ENCODE measurements at places on chromosomes 3 and 15.

GRCh38 chr3:15330031-15330596 lies 2.3 kb downstream of the SH3BP5 start:
- no peak for ATAC-seq

- no peak for ATAC-seq
These were observed 26.0 kb downstream of the CPNE4 start for GRCh38 chr3:132008837-132009236.

- no peak for ATAC-seq
These were observed 305.8 kb downstream of the ARRDC4 start for GRCh38 chr15:98266295-98266694.

GRCh38 chr15:88250826-88251225 lies 5.7 kb downstream of the NTRK3 start:
- ATAC-seq, result no peak

DNA sequence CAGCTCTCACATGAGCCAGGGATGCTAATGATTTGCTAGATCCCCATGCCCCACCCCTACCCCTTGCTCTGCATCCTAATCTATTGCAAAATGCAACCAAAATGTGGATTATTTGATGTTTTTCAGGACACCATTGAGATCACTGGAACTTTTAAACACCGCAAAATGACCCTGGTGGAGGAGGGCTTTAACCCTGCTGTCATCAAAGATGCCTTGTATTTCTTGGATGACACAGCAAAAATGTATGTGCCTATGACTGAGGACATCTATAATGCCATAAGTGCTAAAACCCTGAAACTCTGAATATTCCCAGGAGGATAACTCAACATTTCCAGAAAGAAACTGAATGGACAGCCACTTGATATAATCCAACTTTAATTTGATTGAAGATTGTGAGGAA lies 29.7 kb downstream of the HDC start:
- no peak for ATAC-seq

- no peak for ATAC-seq
These were observed 40.5 kb downstream of the ZNF106 start for GRCh38 chr15:42450425-42450790.

GRCh38 chr3:169939751-169940150 lies 26.9 kb upstream of the SEC62 start:
- ATAC-seq, result no peak

DNA sequence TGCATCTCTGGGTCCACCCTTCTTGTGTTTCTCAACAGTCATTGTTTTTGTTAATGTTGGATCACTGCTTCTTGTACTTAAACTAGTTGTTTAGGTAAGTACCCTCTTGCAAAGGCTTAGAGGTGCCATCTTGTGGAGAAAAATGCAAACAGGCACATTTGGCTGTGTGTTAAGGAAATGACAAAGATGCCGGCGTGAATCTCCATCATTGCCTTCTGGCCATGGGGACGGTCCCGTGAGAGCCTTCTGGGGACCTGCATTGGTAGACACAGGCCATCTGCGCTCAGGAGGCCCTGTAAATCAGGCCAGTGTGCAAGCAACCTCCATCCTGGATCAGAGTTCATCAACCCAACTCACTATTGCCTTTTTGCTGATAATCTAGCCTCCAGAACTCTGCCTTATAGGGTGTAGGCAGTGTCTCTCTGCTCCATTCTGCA lies 158.6 kb upstream of the NR2E3 start:
- ATAC-seq, result no peak

DNA sequence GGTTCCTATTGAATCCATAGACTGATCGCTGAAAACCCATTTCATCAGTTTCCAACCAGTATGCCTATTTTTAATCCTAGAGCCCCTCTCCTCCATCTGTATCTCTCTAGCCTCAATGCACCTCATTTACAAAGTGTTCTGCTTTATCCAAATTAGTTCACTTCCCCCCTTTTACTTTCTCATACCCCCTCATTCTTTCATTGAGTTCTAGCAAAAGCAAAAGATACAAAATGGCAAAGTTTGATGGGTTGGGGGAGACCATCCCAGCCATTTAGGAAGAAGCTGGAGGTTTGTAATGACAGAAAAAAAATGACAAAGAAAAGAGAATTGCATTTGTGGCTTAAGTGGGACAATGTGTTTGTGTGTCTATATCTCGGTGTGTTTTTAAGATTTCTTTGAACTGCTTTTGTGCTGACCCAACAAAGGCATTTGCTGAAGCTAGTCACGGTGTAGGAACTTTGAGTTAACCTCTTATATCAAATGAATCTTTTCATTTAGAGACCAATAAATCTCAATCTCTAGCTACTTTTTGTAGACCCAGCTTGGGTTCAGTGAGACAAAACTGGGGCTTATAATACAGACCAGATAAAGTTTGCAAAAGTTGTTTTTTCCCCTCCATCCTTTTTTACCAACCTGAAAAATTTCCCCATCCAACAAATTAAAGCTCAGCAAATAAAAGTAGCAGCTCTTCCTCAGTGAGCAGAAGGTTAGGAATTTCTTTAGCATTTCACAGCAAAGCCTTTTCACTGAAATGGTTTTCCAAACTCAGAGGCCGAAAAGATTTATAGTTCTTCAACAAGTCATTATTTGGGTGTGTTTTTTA lies 18.7 kb downstream of the NR2F2 start:
- no peak for ATAC-seq

GRCh38 chr3:172142051-172142863 lies 102.9 kb downstream of the FNDC3B start:
- ATAC-seq, result no peak

- no peak for ATAC-seq
These were observed 455.8 kb downstream of the GABRG3 start for GRCh38 chr15:27426805-27427204.

DNA sequence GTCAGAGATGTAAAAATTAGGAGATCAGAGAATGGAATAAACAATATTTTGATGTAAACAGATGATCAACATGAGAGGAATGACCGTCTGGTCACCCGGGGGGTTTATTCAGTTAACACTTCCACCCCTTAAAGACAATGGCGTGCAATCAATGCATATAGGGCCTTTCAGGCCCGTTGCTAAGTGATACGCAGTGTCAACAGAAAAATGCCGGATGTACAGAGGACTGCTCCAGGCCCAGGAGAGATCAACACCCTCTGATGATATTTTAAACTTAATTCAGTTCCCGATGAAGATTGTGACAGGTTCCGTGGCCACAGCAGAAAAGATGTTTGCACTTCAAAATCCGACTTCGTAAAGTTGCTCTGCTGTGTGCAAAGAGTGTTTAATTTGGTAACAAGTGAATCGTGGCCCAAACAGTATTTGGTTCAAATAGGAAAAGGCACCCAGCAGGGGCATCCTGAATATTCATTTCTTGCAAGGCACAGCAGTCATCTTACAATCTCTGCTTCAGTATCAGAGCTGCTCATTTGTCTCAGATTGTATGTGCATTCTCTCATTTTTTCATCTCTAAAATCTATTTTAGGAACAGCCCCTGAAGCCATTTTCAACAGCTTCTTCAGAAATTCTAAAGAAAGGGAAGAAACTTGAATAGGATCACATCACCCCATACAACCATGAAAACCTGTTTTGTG lies 72.6 kb downstream of the FOXB1 start:
- no peak for ATAC-seq

DNA sequence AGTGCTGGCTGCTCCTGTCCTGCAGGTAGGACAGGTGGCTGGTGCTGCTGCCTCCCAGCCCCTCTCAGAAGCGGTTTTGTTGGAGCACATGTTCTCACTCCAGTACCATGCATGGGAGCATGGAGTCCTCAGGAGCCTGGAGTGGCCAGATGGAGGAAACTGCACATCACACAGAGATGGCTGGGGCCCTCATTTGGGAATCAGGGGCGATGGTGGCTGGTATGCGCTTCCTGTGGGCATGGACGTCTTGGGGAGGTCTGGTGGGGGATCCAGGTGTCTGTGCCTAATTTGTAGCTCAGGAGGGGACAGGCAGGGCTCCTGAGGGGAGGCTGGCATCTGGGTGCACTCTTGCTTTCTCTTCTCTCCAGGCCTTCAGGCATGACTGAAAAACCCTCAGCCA lies 168.2 kb downstream of the KLF13 start:
- no peak for ATAC-seq

DNA sequence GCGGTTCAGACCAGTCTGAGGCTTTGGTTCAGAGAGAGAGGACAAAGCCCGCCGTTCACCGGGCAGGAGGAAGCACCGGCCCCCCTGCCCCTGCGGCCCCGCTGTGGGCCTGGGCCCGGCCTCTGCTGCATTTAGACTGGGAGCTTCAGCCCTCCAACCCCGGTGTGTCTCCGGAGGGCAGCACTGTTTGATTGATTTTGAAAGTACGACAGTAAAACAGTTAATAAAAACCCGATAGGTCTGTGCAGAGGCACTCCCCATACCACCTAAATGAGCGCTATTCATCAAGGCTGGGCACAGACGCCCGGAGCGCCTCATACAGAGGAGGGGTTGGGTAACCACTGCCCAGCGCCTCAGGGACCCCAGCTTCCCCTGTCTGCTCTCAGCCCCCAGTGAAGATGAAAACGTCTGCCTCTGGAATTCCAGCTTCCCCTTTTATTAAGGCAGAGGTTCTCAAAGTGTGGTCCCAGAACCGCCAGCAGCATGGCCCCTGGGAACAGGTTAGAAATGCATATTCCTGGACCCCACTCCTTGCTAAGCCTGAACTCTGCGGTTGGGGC lies 256.7 kb upstream of the TLE3 start:
- no peak for ATAC-seq

DNA sequence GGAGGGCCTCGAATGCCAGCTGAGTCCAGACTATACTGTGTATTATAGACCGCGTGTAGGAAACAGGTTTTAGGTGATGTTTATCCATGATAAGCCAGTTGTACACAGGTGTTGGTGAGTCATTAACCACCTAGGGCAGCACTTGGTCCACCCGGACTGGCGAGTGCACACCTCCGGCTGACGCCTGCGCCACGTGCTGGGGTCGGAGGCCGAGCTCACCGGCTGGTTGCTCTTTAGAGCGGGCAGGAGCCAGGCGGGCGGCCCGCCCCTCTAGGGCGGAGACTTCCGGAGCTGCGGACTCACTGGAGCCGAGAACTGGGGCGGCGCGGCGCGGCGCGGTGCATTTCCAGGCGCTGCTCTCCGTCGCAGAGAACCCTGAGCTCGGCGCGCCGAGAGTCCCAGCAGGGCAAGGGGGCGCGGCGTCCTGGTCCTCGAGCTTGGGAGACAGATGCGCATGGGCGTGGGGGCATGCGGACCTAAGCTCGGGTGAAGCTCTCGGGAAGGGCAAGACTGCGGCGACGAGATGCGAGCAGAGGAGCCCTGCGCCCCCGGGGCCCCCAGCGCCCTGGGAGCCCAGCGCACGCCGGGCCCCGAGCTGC lies at the start of gene ESYT3:
TSS of gene ESYT3 (plus strand) at position 341 of the 599 bp plus-strand sequence. CDS start at position 524, 183 bp downstream.
- peak; percentile 79 for ATAC-seq

DNA sequence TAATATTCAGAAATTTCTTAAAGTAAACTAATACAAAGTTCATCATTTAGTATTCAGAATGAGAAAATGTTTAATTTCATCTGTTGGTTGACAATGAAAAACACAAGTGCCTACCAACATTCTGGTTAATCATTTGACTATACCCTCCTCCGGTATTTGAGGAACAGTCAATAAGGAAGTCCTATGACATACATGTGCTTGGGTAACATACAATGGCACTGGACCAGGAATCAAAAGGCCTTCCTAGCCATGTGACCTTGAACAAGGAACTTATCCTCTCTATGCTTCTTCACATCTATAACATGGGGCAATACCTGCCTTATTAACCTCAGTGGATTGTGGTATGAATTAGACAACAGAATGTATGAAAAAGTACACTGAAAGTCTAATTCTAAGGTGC lies 65.8 kb downstream of the ZNF280D start:
- no peak for ATAC-seq

GRCh38 chr3:71131375-71132314 lies 451.9 kb downstream of the FOXP1 start:
- ATAC-seq, result no peak

- no peak for ATAC-seq
These were observed 5.5 kb downstream of the RHCG start for GRCh38 chr15:89490814-89491315.

DNA sequence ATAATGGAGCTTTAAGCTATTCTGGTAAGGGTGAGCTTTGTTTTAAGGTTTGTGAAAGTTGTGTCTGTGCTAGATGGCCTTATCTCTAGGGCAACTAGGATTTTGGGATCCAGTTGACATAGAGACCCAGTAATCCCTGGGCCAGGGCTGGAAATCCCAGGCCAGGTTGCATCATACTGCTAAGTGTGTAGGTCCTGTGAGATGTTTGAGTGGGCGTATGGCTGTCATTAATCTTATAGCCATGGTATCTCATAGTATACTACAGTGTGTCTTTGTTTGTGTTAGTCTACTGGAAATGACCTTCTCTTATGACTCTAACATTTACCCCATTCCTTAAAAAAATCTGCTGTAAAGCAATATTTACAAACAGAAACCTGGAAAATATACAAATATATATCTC lies 151.4 kb downstream of the CACNA2D3 start:
- ATAC-seq, result no peak

- ATAC-seq, result no peak
These were observed 23.1 kb downstream of the AADAC start for GRCh38 chr3:151837057-151837456.

- no peak for ATAC-seq
These were observed 108.3 kb upstream of the FRMD4B start for GRCh38 chr3:69494185-69494584.

GRCh38 chr3:134362670-134363380 lies 11.4 kb downstream of the AMOTL2 start:
- no peak for ATAC-seq

- ATAC-seq, result no peak
These were observed 44.4 kb upstream of the SPTSSB start for GRCh38 chr3:161415506-161416231.

DNA sequence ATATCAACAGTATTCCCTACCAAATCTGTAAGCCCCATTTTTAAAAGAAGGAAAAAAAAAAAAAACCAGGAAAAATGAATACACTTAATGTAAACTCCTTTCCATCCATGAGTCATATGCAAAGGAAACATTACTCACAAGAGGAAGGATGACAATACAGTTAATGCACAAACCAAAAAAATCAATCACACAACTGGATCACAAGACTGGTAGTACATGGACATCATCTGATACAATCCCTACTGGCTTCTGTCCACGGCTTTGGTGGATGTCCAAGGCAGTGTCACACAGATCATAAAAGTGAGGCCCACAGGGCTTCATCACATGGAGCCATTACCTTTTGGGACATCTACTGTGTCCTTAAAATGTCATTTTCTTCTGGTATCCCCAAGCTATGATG lies 44.0 kb downstream of the SUCLG2 start:
- ATAC-seq, result no peak

- ATAC-seq, result no peak
These were observed 11.3 kb downstream of the PLA2G4D start for GRCh38 chr15:42082823-42083604.

DNA sequence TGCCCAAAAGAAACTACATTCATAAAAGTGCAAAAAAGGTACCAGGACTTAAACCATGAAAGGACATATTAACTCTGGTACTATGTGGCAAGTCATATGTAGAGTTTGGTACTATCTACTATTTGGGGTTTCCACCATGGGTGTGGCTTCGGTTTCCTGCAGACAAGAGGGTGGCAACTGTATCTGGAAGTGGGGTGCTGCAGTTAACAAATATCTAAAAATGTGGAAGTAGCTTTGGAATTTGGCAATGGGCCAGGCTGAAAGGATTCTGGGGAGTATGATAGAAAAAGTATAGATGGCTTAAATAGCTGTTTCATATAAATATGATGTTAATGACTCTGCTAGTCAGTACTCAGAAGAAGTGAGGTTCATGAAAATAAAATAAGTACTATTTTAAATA lies 44.0 kb downstream of the PLSCR2 start:
- no peak for ATAC-seq

- no peak for ATAC-seq
These were observed 49.5 kb downstream of the WHAMM start for GRCh38 chr15:82858932-82859331.

- no peak for ATAC-seq
These were observed 71.4 kb downstream of the C3orf80 start for GRCh38 chr3:160296591-160296990.
